Muscle of arm (tissue), 14 donors: ENCODE measurements at places on chromosomes 1 and 21. TPM values are rescaled to one million over a fixed set of nuclear protein-coding genes. Genes with fewer than 3 reads are reported as not detected.

GRCh38 chr1:169020684-169021083 lies 85.8 kb upstream of the ATP1B1 start:
- DNase-seq: no peak

GRCh38 chr1:16913181-16913832 lies 8.4 kb upstream of the CROCC start:
- no peak for DNase-seq

GRCh38 chr1:244778344-244778743 lies 57.1 kb upstream of the COX20 start:
- DNase-seq: no peak

- DNase-seq: no peak
Observed at GRCh38 chr1:185939142-185939541, 205.0 kb downstream of the HMCN1 start.

- DNase-seq: no peak
Observed at GRCh38 chr1:53061859-53062707, at the start of gene PODN. TSS of gene PODN (plus strand) at chr1:53062213. CDS start at chr1:53069856, 7,643 bp downstream.

DNA sequence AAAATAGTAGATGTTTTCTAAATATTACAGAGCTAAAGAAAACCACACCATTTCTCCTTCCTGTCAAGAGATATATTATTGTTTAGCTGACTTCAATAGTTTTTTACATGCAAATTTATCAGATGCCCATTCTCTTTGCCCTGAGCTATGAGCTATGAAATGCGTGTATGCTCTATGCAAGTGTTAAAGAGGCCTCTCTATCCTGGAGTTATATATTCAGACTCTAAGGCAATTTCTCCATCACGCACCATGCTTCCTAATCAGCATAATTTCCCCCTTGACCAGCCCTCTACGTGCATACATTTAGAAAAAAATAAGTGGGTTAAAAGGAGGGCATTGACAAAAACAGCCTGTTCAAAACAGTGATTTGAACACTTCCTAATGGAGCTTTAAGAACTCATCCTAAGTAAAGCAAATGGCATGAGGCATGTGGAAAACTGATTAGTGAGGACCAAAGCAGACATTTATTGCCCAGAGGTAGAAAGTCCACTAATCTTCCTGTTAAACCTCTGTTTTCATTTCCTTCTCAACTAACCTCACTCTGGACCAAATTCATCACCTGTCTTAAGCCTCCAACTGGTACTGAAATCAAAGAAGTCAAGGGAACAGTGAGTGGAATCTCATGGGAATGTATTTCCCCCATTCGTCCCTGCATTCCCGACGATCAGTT lies 565.8 kb upstream of the PKN2 start:
- no peak for DNase-seq

DNA sequence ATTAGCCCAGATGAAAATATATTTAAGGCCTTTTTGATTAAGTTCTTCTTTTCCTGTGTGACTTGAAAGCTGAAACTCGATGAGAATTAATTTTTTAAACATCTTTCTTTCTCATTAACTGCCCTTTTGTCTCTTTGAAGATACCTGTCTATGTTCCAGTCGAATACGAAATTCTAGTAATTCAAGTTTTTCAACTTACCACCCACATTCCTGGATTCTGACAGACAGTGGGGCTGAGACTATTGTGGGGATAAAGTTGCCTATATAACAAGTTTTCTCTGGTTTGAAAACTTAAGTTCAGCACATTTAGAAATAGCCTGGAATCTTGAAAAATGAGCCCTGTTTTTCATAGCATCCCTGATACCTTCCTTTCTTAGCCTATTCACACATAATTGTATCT lies 114.6 kb downstream of the NTNG1 start:
- DNase-seq: no peak

GRCh38 chr1:115326419-115326818 lies 11.6 kb downstream of the NGF start:
- no peak for DNase-seq

GRCh38 chr1:218571491-218571890 lies 226.4 kb downstream of the TGFB2 start:
- no peak for DNase-seq

- no peak for DNase-seq
Observed at GRCh38 chr1:153364156-153364555, 6.5 kb downstream of the S100A9 start.

DNA sequence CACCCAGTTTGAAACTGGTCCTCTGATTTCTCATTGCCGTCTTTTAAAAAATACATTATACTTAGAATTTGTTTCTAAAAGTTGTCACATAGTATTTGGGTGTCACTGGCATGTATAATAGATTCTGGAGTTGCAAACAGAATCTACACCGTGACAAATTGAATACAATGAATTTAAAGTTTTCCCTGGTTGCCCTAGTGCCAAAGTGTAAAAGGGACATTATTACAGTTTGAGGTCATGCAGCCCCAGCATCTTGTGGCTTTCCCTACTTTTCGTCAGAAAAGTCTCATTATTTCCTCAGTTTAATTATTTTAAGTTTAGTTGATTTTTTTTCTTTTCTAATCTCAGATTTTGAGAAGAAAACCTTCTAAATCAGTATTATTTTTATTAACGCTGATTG lies 155.9 kb downstream of the DISP1 start:
- DNase-seq: no peak

- DNase-seq: no peak
Observed at GRCh38 chr1:63269571-63269970, 52.8 kb upstream of the FOXD3 start.

GRCh38 chr1:17053086-17053684 lies 647 bp downstream of the SDHB start:
- DNase-seq: no peak

DNA sequence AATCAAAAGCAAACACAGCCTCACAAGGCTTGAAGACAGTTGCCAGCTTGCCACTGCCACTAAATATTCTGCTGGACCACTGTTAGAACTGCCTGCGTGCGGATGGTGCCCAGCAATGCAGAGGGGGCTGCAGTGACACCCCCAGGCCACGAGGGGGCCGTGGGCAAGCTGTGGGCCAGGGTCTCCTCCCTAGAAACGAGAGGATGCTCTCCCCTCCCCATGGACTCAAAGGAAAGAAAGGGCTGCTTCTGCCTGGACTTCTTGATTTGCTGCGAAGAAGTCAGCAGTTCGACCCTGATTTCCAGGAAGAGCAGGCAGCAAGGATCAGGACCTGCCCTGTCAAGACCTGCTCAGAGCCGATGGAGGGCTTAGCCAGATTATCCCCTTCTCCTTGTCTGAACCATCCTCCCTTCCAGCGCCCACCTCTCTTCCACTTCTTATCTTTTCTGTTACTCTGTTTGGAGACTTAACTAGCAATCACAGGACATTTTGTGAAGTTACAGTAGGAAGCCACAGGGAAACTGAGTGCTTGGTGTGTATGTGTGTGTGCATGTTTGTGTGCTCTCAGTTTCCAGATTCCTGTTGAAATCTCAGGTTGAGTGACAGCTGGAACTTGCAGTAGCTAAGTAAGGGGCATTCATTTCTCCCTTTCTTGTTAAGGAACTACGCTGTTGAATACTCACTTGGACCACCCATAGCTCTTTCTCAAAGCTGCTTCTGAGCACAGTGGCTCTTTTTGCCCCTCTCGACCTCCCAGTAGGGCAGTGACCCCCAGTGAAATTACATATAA lies 2.7 kb downstream of the MAN1C1 start:
- no peak for DNase-seq

- DNase-seq: no peak
Observed at GRCh38 chr1:205077158-205077933, 6.9 kb downstream of the TMEM81 start.

GRCh38 chr21:42091899-42092508 lies 20.9 kb downstream of the UMODL1 start:
- no peak for DNase-seq

DNA sequence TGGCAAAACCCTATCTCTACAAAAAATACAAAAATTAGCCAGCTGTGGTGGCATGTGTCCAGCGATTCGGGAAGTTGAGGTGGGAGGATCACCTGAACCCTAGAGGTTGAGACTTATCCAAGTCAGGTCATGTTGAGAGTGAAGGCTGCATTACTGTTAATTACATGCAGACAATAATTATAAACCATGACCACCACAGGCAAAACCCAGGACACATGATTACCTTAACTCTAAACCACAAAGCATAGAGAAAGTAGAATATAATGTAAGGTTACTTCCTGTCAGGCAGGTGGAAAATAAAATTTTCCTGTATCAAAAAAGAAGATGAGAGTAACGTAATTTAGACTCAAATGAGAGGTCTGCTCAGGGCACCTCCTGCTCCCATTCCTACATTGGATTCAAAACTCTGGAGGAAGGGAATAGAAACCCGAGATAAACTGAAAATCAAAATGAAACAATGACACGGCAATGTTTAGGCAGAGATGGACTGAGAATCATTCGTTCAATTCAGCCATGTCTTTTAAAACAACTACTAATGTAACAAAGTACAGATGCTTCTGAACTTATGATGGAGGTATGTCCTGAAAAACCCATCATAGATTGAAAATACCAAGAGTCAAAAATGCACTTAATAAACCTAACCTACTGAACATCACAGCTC lies 33.6 kb downstream of the RGS8 start:
- no peak for DNase-seq

- no peak for DNase-seq
Observed at GRCh38 chr1:106699433-106699832, 357.0 kb upstream of the PRMT6 start.

- no peak for DNase-seq
Observed at GRCh38 chr1:98781906-98782305, 120.4 kb downstream of the SNX7 start.

GRCh38 chr1:184804220-184804619 lies 49.6 kb upstream of the EDEM3 start:
- no peak for DNase-seq

- no peak for DNase-seq
Observed at GRCh38 chr1:32159189-32159588, 20.3 kb upstream of the TXLNA start.

The OR2L8 gene
- not detected for polyA plus RNA-seq

The TNNI3K gene
- not detected for polyA plus RNA-seq

The NME7 gene
- 28.1 TPM for polyA plus RNA-seq

The BGLAP gene
- polyA plus RNA-seq: 1.00 TPM

The RBM11 gene
- polyA plus RNA-seq: not detected

The CATSPERE gene
- polyA plus RNA-seq: 0.75 TPM

The ALG6 gene
- polyA plus RNA-seq: 21.5 TPM

The TSPAN1 gene
- not detected for polyA plus RNA-seq

The OR2M3 gene
- 0.03 TPM for polyA plus RNA-seq

The ABCG1 gene
- 8.1 TPM for polyA plus RNA-seq
